ENCODE measurements at places on chromosomes 2 and 18.

GRCh38 chr2:159591221-159591620, 25.1 kb downstream of the BAZ2B start:
- no peak for DNase-seq

DNA sequence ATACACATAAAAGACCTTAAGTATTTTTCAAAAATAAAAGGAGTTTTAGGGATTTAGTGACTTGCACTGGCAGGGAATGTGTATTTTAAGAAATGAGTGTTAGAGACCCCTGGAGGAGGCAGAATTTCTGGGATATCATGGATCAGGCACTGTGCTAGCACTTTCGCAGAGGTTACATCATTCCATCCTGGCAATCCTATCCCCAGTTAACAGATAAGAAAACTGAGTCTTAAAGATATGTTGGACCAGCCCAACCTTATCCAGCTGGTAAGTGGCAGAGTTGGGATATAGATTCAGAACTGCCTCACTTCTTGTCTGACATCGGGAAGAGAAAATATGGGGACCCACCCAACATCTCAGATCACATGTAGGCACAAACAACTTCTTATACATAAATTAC, 160.3 kb upstream of the EPAS1 start:
- DNase-seq: no peak

- no peak for DNase-seq
Observed at GRCh38 chr2:95670686-95671085, 78.9 kb downstream of the TRIM43 start.

GRCh38 chr18:61285777-61286176, 47.5 kb upstream of the CDH20 start:
- DNase-seq: no peak

- DNase-seq: no peak
Observed at GRCh38 chr2:168210895-168211570, 36.4 kb downstream of the STK39 start.

GRCh38 chr2:195406886-195407603, 250.0 kb upstream of the SLC39A10 start:
- DNase-seq: no peak

DNA sequence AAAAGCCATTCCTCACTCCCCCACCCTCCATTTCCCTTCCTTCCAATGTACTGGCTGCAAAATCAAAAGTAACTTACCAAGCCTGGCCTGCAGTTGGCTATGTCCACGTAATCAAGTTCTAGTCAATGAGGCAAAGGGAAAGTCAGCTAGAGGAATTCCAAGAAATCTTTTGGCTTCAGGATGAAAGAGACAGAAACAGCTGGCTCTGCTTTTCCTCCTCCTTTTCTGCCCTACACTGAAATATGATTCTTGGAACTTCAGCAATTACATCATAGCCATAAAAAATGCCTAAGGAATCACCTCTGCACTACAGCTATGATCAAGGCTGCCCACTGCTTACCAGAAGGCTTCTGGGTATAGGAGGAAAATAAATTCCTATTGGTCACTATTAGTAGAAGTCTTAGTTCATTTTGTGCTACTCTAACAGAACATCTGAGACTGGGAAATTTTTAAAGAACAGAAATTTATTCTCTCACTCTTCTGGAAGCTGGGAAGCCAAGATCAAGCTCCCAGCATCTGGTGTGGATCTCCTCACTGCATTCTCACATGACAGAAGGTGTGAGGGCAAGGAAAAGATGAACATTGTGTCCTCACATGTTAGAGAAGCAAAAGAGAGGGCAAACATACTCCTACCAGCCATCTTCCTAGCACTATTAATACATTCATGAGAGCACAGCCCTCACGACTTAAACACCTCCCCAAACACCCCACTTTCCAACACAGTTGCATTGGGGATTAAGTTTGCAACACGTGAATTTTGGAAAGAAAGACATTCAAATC, 219.9 kb downstream of the TMX3 start:
- no peak for DNase-seq

DNA sequence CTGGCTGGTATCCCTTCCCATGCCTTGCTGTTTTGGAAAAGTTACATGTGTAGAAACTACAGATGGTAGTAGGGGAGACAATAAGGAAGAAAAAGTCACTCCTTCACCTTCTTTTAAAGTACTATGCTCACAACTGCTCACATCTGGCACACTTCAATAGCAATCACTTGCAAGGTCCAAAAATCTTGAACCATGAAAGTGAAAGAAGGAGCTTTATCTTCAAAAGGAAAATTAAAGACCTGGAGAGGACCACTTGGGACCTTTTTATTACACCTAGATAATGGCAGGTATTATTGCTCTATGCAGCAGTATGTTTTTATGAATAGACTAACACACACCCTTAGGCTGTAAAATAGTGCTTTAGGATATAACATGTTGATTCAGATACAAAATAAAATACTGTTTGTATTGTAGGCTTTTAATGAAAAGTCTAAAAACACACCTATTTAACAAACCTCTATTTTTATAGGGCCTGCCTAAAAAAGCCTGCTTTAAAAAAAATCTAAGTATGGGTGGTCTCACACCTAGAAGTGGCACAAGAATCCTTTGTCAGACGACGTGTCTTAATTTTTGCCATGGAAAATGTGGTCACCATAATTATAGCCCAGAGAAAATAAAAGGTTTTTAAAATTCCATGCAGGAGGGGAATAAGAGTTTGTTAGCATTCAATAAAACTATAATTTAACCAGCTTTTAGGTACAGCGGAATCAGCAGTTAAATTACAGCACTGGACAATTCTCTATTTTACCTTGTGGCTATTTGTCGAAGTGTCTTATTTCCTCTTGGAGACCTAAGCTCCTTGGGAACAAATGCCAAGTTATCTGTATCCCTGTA, 124.0 kb downstream of the BCL2 start:
- no peak for DNase-seq

GRCh38 chr2:122519366-122519765, 763.9 kb downstream of the TSN start:
- DNase-seq: no peak

GRCh38 chr2:172214252-172214651, 111.6 kb upstream of the DLX2 start:
- DNase-seq: no peak

- no peak for DNase-seq
Observed at GRCh38 chr2:132729522-132729921, 59.5 kb upstream of the LYPD1 start.

GRCh38 chr2:13114391-13114790, 397.7 kb downstream of the TRIB2 start:
- DNase-seq: no peak

GRCh38 chr2:65103013-65103715, 26.7 kb downstream of the RAB1A start:
- no peak for DNase-seq

DNA sequence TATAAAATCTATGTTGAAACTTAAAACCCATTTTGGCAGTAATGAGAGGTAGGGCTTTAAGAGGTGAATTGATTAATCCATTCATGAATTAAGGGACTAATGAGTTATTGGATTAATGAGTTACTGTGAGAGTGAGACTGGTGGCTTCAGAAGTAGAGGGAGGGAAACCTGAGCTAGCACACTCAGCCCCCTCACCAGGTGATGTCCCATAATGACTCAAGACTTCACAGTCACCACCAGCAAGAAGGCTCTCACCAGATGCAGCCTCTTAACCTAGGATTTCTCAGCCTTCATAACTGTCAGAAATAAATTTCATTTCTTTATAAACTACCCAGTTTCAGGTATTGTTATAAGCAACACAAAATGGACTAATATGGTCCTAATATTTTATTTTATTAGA, 621.7 kb upstream of the ACVR2A start:
- DNase-seq: no peak

DNA sequence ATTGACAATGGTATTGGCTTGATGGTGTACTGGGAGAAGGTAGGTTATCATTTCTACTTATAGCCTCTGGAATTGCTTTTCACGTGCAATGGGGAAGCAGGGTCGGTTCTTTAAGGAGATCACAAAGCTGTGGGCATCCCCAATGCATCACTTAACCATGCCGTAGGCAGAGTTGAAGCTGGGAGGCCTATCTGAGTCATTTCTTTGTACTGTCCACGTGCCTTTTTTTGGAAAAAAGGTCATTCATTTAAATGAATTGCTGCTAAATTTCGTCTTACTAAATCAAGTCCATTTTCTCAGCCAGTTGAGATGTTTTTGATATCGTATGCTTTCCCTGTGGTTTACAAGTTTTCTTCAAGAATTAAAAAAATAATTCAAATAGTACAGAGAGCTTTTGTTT, 17.2 kb upstream of the GYPC start:
- DNase-seq: no peak

GRCh38 chr2:15348636-15349035, 212.5 kb downstream of the NBAS start:
- no peak for DNase-seq

DNA sequence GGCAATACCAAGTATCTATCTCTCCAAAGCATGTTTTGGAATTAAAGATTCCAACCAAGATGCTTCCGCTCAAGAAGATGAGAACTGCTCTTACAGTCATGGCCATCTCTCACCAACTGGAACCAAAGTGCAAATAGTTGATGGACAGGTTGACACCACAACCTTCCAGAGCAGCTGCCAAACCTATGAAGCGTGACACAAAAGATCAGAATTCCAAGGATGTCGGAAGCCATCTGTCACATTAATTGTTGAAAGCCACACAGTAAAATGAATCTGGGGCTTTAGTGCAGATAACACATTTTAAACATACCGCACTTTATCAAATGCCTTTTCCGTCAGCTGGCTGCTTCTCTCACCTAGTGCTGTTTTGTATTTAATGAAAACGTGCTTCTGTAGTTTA, 195.7 kb downstream of the CDH20 start:
- no peak for DNase-seq

GRCh38 chr2:99653433-99653832, 163.6 kb upstream of the REV1 start:
- no peak for DNase-seq

DNA sequence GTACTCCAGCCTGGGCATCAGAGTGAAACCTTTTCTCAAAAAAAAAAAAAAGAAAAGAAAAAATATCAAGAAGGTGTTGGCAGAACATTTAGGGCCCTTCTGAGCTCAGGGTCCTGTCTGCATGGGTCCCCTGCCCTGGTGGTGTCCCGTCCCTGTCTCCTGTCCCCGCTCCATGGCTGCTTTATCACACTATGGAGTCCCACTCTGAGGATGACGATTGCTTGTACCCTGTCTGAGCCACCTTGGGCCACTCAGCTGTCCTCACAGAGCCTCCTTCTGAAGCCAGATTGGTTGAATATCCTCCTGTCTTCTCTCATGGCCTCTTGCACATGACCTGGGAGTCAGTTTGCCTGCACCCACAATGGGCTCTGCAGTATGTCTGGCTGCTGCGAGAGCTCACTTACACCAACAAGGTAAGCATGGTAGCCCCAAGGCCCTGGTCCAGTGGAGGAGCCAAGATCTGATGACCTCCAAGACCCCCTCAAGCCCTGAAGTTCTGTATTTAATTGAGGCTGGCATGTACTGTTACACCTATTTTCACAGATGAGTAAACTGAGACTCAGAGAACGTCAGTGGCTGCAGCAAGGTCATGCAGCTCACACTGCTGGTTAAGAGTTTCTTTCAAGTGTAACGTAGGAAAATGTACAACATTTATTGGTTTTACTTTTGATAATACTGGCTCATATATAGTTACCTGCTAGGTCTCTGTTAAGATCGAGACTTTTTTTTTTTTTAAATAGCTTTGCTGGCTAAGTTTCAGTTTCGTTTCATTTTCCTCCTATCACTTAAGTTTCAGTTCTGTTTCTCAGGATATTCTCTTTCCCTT, 16.9 kb upstream of the ZCCHC2 start:
- DNase-seq: no peak

DNA sequence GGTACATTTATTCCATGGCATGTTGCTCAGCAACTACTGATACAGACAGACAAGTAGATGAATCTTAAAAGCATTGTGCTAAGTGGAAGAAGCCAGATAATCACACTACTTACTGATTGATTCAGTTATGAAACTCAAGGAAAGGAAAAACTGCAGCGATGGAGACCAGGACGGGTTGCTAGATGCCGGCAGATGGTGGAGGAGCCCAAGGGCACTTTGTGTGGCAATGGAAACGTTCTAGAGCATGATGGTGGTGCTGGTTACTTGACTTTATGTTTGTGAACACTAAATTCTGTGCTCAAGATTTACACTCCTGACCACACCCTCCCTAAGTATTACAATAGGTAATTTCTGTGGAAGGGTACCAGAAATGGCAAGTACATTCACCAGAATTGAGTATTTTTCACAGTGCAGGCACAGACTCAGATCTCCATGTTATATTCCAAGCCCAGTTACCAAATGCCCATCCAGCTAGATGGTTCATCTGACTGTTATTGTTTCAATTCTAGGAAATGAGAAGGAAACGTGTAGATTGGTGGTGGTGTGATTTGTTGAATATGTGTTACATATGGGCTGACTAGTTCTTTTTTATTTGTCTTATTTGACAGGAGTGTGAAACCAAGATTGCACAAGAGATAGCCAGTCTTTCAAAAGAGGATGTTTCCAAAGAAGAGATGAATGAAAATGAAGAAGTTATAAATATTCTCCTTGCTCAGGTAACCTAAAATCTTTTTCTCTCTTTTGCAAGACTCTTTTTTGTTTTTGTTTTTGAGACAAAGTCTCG, 55.1 kb downstream of the RALBP1 start:
- no peak for DNase-seq

DNA sequence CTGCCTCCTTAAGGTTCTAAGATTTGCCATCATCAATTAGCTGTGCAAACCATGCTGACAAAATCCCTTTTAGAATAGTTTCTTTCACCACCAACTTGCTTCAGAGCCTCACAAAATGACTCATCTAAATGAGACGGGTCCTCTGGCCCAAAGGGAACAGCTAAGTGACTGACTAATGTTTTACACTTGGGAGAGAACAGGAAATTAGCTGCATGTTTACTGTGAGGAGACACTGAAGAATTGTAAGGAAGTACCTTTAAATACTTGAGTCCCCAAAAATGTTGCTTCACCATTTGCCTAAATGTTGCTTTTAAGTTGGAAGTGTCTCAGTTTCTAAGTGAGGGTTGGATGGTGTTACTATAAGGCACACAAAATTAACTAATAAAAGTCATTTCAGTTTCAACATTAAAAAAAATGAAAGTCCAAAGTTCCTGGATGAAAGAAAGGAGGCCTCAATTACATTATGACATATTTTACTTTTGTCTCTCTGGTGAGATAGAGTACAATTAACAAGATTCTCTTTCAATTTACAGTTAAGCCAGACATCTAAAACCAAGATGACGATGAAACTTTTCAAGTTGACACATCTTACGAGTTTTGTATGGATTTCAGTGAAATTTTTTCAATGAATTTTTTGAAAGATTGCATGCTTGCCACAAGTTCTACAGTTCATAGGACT, 229.1 kb upstream of the FN1 start:
- no peak for DNase-seq

- DNase-seq: no peak
Observed at GRCh38 chr18:30175061-30175574, 867.4 kb downstream of the DSC3 start.

DNA sequence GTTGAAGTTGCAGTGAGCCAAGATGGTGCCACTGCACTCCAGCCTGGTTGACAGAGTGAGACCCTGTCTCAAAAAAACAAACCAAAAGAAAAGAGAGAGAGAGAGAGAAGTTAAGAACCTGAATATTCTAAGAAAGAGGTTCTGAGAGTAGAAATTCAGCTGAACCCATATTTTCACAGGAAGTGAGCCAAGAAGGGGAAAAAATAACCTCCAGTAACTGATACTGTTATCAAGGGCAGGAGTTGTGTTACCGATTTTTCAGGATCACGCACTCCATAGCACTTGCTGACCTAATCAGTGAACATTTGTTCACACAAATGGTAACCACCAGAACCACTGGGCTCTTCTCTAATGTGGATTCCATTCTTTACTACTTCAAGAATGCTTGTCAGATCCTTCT, 39.1 kb upstream of the BZW1 start:
- DNase-seq: no peak

Measured in T follicular helper cell (primary cell).